ENCODE measurements at places on chromosomes 4 and X.

GRCh38 chr4:140092094-140092851, 61.7 kb downstream of the MAML3 start:
- DNase-seq, result peak; percentile 29

DNA sequence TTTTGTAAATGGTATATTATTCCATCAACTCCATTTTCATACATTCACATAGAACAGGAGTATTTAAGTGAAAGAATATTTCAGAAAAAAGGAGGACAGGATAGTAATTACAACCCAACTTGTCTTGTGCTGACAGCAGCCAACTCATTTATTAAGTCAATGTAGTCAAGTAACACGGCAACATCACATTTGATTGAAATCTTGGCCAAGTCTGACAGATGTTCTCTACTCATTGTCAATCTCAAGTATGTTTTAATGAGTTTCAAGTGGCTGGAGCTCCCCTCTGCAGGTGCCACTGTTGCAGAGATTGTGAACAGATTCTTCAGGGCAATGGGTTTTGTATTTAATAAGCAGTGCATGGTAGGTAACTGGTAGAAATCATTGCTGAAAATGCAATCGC, 332.5 kb downstream of the C4orf33 start:
- DNase-seq, result no peak

DNA sequence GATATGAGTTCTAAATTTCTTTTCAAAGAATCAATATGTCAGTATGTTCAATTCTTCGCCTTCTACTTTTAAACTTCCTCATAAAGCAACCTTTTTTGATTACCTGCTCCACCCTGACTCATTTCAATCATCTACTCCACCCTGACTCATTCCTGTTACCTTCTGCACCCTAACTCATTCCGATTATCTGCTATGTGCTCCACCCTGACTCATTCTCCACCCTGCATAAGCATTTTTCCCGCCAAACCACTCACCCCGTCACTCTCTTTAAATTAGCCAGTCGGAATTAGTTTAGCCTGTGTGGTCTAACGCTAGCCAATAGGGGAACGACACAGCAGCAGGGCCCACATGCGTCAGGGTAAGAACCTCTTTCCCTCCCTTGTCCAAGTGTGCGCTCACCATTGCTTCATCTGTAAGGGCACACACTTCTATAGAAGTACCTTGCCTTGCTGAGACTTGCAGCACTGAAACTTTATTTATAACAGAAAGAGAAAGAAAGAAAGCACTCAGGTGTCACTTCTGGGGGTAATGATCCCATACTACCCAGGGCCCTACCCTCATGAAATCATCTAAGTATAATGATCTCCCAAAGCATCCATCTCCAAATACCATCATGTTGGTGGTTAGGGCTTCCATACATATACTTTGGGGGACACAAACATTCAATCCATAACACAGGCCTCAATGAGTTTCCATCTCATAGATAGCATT, 875.2 kb downstream of the RAPGEF2 start:
- no peak for DNase-seq

DNA sequence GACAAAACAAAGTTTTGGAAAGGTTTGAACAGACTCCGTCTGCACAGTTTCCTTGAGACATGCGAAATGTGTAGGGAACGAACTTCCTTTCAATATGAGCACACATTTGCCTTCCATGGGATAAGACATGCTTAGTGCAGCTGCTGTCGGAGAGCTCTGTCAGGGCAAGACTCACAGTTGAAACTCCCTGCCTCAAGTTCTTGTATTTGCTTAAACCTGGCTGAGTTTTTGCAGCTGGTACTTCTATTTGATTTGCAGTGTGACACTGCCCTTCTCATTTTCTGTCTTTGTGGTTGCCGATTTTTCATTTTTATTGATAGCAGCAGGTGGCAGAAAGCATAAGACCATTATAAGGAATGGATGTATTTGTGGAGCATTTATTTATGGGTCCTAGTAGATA, 18.2 kb upstream of the RHOH start:
- DNase-seq, result no peak

DNA sequence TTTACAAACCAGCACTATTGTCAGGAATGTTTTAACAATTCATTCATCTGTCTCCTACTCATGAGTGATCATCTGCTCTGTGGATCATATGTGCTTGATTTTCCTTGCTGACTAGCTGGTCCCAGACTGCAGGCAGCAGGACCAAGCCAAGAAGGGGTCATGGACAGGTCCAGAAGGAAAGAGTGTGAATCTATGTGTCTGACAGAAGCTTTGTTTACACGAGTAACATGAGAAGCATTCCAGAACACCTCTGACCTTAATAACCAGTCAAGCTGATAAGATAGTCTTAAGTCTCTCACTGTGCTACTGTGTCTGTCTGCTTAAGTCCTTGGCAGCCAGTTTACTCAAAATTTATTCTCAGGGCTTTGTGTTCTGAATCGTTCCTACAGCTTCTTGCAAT, 39.0 kb downstream of the GUCY1A1 start:
- DNase-seq, result no peak

GRCh38 chr4:161828061-161828460, 335.7 kb downstream of the FSTL5 start:
- no peak for DNase-seq

- DNase-seq, result no peak
These were observed 87.0 kb upstream of the FAT1 start for GRCh38 chr4:186810613-186811150.

DNA sequence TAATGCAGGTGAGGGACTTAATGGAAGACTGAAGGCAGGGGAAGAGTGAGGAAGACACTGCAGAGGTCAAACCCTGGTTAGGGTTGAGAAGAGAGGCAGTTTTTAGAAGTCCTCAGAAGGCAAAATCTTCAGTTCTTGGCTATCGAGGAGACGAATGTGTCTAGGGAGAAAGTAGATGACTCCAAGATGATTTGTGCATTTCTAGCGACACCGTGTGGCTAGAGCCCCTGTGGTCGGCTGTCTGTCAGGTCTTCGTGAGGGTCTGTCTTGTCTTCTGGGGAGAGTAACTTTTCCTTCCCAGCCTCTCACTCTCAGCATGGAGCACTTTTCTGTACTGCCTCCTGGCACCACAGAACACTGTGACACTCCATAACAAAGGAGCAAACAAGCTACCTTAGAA, 458.1 kb downstream of the STIM2 start:
- peak; percentile 18 for DNase-seq

DNA sequence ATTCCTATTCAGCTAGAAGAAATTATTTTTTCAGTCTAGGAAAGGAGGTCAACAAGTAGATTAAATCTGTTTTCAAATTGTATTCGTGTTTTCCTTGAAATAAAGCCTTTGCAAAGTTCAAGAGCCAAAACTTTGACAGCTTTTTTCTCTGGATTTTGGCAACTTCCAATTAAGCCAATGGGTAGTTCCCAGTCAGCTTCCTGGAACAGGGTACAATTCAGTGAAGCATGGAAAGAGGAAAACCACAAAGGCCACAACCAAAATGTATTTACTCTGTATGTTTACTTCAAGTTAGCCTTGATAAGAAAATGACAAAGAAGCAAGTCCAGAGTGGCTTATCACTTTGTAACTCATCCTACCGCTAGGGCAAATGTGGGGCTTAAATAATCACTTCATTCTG, 188.6 kb downstream of the COMMD8 start:
- no peak for DNase-seq

DNA sequence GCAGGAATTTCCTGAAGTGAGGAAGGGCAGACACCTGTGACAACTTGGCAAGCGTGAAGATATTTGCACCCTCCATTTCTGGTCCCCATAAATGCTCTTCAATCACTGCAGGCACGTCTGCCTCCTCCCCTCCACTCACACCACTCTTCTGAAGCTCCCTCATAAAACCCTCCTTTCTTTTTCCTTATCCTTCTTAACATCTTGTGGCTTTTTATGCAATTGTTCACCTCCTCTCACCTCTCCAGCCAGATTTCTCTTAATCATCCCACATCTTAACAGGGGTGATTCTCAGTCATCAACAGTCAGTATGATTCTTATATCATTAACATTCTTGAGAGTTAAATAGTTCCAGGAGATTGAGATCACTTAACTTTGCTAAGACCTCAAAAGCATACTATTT, 277.4 kb downstream of the SPRY1 start:
- DNase-seq, result no peak

- no peak for DNase-seq
These were observed 130.4 kb downstream of the MSL3 start for GRCh38 chrX:11888421-11888820.

GRCh38 chr4:184729946-184730345, 4.0 kb downstream of the CENPU start:
- DNase-seq, result no peak
